ENCODE measurements at places on chromosomes 3 and 15.

GRCh38 chr3:72465853-72466252, 382.4 kb downstream of the SHQ1 start:
- DNase-seq: no peak

- no peak for DNase-seq
Observed at GRCh38 chr15:40582726-40583246, 11.3 kb upstream of the KNL1 start.

- DNase-seq: no peak
Observed at GRCh38 chr3:88369337-88369736, 219.6 kb downstream of the C3orf38 start.

- no peak for DNase-seq
Observed at GRCh38 chr15:31271224-31271635, 55.4 kb upstream of the KLF13 start.

DNA sequence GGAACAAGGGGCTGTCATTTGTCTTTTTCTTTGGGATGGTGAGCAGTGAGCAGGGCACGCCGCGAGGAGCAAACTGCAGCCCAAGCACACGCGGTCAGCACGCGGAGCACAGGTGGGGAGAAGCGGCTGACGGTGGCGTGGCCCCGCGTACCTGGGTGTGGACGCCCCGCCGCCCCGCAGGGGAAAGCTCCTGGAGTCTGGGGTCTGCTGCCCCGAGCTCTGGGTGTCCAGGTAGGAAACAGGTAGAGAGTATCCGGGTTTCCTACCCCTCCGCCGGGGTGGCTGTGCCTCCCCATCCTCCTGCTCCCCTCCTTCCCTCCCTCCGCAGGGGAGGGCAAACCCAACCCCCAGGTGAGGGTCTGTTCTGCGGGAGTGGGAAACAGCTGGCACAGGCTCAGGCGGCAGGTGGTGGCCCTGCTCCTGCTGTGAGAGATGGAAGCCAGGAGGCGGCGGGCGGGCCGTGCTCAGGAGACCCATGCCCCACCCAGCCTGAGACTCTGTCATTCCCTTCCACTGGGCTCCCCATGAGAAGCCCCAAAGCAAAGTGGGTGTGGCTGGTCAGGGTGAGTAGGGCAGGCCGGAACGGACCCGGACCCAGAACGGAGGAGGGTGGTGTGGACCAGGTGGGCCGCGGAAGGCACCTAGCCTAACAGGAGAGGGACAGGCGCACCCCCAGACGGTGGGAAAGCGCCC, 56.9 kb upstream of the CGNL1 start:
- DNase-seq: no peak

GRCh38 chr3:134797057-134797740, 2.1 kb downstream of the EPHB1 start:
- no peak for DNase-seq

DNA sequence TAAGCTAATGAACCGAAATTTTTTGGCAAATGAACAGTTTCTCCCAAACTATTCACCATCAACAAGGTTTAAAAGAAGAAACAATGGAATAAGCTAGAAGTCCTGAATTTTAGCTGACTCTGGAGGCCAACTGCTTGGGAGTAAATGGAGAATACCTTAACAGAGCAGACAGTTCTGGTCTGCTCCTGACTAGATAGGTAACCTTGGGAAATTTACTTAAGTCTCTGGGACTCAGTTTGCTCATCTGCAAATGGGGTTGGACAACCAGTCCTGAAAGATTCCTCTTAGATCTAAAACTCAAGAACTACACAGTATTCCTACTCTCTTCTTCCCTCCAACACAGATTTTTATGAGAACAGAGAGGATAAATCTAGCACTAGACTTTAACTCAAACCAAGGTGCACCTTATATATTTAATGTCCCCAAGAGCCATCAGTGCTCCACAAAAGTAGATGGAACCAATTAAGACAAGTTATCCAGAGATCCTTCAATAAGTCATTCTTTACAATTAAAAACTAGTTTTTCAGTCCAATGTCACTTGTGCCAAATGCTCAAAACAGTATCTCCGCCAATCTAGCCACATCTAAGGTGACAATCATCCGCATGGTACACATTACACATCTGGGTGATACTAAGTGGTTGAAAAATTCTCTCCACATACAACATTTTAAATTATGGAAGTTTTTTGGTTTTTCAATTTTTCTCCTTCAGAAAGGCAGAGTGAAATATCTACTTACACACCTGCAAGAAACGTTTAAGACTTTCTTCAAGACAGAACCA, 1.5 kb downstream of the RHOA start:
- DNase-seq: no peak

GRCh38 chr3:149969110-149969939, 1.4 kb downstream of the PFN2 start:
- DNase-seq: peak; percentile 19

- DNase-seq: no peak
Observed at GRCh38 chr3:136277634-136278033, 27.5 kb downstream of the PCCB start.

DNA sequence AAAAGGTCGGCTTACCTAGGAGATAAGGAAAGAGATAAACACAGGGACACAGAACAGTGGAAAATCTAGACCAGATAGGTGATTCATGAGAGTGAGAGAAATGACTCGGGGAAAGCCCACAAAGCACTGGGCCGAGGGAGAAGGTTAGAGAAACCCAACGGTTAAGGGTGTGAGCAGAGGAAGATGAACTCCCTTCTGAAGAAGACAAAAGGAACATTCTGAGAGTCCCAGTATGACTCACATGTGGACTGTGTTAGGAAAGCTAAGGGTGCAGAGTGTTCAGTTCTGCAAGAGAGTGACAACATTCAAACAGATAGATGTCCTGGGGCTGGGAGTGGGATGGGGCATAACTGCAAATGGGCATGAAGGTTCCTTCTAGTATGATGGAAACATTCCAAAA, 83.0 kb downstream of the CNTN3 start:
- DNase-seq: peak; percentile 21

GRCh38 chr3:150006794-150007193, 36.1 kb upstream of the PFN2 start:
- DNase-seq: no peak

DNA sequence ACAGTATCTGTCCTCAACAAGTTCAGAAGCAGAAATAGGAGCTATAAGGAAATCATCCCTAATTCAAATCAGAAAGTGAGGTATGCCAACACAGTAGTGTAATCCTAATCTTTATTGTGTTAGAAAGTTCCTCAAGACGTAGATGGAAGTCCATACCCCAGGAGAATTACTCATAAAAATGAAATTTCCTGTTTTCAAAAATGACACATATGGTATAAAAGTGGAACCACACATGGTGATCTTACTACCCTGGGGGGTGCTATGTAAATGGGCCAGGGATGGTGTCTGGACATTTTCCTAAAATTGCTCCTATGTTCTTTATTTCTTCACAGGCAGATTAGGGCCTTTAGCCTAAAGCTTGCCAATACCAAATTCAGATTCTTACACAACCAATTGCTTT, 204.1 kb downstream of the ARRDC4 start:
- DNase-seq: no peak

GRCh38 chr15:41473418-41473817, 20.3 kb upstream of the ITPKA start:
- DNase-seq: no peak

- no peak for DNase-seq
Observed at GRCh38 chr3:186189492-186189891, 80.6 kb upstream of the ETV5 start.

GRCh38 chr3:184541886-184542562, 19.6 kb upstream of the EPHB3 start:
- peak; percentile 77 for DNase-seq

GRCh38 chr3:176794406-176794805, 402.9 kb downstream of the TBL1XR1 start:
- DNase-seq: no peak

- peak; percentile 71 for DNase-seq
Observed at GRCh38 chr3:11514191-11514821, 129.4 kb downstream of the VGLL4 start.

DNA sequence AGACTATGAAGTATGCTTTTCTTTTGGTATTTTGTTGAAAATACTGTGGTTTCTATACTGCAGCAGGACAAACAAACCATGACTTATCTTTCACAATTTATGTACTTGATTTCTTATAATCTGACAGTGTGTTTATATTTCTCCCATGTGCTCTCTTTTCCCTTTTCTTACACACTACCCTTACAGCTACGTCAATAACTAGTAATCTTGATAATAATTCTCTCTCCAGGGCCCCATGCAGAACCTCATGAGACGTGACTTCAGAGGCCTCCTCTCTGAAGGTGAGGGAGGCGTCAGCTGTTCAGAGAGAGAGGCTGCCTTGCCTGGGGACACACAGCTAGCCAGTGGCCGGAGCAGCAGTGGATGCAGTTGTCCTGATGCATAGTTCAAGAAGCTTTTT, 35.9 kb downstream of the KY start:
- no peak for DNase-seq

- DNase-seq: no peak
Observed at GRCh38 chr3:102512734-102513504, 78.1 kb downstream of the ZPLD1 start.

- peak; percentile 48 for DNase-seq
Observed at GRCh38 chr3:111667621-111668239, 72.6 kb upstream of the ZBED2 start.

- peak; percentile 77 for DNase-seq
Observed at GRCh38 chr3:71210257-71211007, 373.1 kb downstream of the FOXP1 start.

DNA sequence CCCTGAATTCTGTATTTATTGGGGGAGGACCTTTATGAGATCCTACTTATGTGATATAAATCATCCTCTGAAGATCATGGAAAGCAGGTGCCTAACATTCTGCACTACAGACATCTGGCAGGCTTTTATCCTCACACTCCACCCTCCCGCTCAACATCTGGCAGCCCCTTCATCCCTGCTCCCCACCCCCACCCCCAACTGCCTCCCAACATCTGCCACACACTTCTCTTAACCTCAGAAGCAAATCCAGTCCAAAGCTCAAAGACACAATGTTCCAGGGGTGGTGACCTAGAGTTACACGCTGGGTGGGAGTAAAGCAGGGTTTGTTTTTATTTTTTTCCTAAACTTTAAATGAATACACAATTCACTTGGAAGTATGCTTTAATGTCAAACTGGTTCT, 184.5 kb upstream of the ATP11B start:
- DNase-seq: no peak

GRCh38 chr3:169298247-169298992, 365.1 kb downstream of the MECOM start:
- DNase-seq: no peak

- no peak for DNase-seq
Observed at GRCh38 chr3:43334976-43335375, 48.6 kb downstream of the SNRK start.

- no peak for DNase-seq
Observed at GRCh38 chr15:59892985-59893384, 111.1 kb upstream of the FOXB1 start.

DNA sequence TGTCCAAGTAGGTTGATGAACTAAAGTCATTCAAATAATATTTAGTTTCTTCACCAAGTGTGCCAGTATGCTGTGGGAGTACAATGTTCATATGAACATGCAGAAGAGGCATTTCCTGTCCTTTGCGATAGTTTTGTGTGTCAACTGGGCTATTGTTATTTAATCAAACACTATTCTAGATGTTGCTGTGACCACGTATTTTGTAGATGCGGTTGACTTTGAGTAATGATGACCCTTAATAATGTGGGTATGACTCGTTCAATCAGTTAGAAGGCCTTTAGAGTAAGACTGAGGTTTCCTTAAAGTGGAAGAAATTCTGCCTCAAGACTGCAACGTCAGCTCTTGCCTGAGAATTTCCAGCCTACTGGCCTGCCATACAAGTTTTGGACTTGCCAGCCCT, 470.7 kb upstream of the CBLB start:
- no peak for DNase-seq

- DNase-seq: no peak
Observed at GRCh38 chr3:24828551-24828950, 333.9 kb upstream of the THRB start.

DNA sequence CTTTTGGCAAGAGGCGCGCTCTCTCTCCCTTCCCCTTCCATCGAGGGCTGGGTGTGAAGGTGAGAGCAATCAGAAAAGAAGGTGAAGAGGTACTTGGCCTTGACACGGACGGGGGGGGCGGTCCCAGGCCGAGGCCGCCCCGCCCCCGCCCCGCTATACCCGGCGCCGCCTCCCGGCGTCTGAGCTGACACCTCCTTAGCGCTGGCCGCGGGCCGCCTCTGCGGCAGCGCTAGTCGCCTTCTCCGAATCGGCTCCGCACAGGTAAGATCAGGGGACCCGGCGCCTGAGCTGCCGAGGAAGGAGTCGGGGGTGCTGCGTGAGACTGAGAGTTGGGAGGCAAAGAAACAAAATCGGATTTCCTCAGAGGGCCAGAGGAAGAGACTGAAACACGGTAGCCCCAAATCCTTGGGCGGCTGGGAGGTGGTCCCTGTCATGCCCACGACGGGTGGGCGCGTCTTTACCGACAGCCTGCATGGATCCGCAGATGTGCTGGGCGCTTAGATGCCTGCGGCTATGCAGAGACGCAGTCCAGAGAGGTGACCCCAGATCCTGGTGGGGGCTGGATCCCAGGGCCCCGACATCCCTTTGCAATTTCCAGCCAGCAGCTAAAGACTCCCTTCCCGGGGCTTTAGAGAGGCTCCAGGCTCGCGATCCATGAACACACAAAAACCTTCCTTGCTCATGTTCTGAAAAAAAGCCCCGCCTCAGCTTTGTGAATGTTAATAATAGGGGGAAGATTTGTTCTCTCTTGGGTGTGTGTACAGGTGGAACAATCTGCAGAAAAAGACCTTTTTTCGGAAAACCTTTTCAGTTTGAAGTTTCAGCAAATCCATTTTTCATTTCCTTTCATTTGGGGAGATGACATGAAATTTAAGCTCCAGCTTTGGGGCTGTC, at the start of gene ENTPD3:
Gene ENTPD3 (plus strand): TSS at position 184 of the 894 bp plus-strand sequence. CDS start 874 bp downstream, outside the sequence.
- DNase-seq: no peak

DNA sequence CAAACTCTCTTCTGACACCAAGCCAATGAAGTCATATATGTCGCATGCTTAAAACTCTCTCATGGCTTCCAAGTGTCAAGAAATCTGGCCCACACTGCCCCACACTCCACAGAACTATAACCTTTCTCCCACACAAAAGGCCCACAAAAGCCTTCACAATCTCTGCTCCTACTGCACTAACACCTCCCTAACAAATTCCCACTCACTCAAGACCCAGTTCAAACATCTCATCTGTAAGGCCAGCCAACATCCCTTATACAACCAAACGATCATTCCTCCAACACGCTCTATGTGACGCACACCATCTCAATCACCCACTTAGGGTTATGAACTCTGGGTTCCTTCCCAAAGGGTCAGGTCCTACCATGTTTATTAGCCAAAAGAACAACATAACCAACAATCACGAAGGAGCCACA, 13.5 kb downstream of the TBC1D2B start:
- peak; percentile 68 for DNase-seq

- no peak for DNase-seq
Observed at GRCh38 chr3:48244461-48244860, 3.6 kb downstream of the ZNF589 start.

- no peak for DNase-seq
Observed at GRCh38 chr3:129595544-129596193, 10.8 kb downstream of the PLXND1 start.

GRCh38 chr3:122915300-122916055, 112.1 kb downstream of the SEMA5B start:
- no peak for DNase-seq

GRCh38 chr3:170467571-170468147, 49.0 kb downstream of the CLDN11 start:
- no peak for DNase-seq
